ENCODE measurements at places on chromosomes 12 and 14.

DNA sequence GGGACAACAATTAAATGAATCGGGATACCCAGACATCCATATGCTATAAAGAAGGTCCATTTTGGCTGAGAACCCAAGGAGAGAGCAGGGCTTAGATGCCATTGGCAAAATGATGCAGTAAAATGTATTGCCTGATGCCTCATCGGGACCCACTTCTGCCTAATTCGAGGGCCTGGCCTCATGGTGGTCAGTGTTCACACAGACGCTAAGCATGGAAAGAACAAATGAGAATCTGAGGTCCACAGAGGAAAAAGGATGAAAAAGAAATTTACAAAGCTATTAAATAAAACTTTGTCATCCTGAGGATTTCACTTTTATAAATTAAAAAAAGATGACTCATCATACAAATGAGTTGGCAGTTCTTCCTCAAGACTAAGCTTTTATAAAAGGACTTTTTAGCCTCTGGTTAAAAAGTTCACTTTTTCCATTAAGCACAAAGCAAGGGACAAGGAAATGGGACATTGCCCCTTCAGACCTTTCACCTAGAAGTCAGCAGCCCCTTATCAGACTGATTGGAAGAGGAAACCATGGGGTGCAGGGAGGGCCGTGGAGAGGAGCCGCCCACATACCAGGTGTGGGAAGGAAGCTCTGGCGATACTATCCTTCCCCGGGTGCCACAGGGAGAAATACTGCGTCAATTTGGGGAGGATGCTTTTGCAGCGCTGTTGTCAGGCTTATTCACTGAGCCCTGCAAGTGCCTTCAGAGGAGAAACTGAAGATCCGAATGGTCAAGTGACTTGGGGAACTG is 176.0 kb downstream of the EGLN3 start:
- no peak for DNase-seq

DNA sequence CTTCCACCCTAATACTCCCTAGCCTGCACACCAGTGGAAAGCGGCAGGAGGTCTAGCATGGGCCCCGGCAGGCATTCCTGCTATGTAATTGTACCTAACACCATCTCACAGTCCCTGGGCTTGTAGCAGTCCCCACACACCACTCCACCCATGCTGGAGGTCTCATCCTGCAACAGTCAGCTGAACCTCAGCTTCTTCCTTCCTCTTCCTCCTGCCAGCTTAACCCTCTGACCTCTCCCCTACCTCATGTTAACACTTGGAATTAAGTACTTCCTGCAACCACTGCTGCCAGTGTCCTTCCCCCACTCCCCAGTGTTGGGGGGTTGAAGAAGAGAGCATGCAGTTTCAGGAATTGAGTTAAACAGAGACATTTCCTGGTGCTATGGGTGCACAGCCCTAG is 7.6 kb downstream of the ADCY4 start:
- no peak for DNase-seq

DNA sequence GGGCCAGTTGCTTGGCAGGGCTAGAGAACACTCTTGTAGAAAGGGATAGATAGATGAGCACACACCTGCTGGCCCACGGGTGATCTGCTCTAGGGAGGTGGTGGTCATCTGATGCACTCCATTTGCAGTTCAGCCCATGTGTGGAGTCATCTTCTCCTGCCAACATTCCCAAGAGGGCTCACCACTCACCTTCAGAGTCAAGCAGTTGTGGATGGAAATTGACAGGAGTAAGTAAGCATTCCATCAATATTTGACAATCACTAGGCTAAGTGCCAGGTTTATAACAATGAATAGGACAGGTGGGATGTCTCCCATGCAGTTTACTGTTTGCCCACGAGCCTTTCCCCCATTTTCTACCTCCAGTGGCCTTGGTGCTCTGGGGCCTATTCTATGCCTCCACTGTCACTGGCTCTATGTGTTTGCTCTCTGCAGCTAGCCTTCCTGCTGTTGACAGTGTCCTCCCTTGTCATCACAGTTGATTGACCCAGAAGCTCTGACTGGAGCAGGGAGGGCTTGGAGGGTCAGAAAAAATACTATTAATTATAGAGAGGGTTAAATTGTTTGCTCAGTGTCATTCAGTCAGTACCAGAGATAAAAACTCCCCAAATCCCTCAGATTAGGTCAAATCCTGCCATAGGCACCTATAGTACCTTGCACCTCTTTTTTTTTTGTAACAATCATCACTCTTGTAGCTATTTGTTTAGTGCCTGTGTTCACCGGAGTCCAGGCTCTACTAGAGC is 134.6 kb upstream of the PZP start:
- DNase-seq = no peak

DNA sequence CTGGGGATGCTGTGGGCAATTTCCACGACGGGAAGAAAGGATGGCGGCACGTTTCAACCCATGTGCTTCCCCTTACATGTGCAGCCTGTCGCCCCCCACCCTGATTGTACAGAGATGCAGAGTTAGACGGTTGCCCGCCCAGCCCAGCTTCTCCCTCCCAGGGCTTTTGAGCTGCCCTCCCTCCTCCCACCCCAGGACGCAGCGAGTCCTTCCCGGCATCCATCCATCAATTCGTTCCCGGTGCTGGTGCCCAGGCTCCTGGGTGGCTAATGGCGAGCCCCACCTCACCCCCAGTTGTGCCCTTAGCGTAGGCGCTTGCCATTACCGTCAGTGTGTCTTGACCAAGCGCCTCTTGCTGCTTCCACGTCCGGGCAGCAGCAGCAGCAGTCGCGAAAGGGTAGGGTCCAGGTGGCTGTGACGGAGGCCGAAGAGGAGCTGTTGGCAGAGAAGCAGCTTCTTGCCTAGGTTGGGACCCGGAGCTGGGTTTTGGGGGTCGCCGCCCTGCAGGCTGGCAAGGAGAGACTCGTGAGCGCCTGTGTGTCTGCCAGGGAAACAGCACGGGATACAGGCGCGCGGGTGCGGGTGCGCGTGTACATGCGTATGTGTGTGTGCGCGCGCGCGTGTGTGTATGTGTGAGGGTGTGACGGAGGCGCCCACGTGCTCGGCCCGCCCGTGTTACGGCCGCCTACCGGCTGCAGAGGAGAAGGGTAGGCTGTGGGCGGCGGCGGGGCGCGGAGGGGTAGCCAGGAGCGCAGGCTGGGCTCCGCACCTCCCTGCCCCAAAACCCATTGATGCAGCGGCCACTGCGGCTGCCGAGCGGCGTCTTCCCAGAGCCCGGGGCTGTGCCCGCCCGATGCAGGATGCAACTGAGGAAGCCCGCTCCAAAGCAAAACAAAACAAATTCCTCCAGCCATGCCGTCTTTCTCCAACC is at the start of gene SLC6A15:
TSS of gene SLC6A15 (minus strand) at position 602 of the 931 bp plus-strand sequence. CDS start 20,679 bp downstream, outside the sequence.
- DNase-seq = peak; percentile 76

GRCh38 chr14:61875483-61875882 is 113.3 kb downstream of the SNAPC1 start:
- DNase-seq = no peak

- no peak for DNase-seq
These were observed 119.3 kb upstream of the MDM1 start for GRCh38 chr12:68451261-68452077.

- DNase-seq = no peak
These were observed 67.1 kb upstream of the DCN start for GRCh38 chr12:91249518-91250272.

- no peak for DNase-seq
These were observed 28.3 kb upstream of the HIGD1C start for GRCh38 chr12:50924131-50924438.

DNA sequence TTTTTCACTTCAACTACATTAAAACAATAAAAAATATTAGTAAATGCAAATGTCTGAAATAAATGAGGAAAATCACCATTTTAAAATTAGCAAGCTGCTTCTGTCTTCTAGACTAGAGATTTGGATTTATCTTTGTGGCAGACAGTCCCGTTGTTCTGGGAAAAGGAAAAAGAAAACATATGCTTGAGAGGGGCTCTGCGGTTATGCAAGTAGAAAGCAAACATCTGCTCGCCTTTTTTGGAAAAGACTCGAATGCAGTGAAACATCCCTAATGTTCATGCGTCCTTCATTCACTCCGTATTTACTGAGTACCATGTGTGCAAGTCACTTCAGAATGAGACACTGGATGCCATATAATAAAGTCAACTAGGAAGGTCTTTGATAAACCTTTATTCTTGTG is 44.9 kb downstream of the IFNG start:
- no peak for DNase-seq

DNA sequence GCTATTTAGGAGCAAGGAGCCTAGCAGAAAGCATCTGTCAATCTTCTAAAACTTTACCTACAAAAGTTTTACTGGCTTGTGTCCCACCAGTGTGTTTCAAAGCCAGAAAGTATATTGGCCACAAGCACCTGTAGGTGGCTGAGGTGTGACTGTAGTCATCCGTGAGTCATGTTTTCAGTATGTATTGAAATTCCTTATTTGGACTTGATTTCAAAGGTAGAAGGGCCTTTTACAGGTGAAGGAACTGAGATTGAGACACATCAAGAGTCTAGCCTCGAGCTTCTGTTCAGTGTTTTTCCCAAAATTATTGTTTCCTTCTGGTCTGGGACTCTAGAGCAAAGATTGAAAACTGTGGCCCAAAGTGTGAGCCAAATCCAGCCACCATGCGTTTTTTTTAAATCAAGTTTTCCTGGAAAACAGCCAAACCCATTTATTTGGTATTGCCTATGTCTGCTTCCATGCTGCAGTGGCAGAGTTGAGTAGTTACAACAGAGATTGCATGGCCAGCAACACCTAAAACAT is 195.3 kb upstream of the BCL2L14 start:
- DNase-seq = no peak

DNA sequence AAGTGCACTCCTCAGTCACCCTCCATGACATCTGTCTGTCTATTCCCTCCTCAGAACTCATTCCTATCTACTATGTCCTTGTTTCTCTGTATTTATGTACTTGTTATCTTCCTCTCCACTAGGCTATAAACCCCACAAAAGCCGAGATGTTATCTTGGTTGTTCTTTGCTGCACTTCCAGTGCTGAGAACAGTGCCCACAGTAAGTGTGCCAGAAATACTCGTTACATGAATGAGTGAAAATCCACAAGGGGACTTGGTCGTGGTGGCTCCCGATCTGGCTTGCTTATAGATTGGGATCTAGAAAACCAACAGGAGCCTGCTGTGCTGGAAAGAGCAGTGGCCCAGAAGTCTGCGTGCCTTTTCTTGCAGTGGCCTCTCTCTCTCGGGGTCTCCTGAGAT is 111.9 kb upstream of the PRMT8 start:
- DNase-seq = no peak

GRCh38 chr12:105783983-105784947 is 354.5 kb downstream of the NUAK1 start:
- no peak for DNase-seq

DNA sequence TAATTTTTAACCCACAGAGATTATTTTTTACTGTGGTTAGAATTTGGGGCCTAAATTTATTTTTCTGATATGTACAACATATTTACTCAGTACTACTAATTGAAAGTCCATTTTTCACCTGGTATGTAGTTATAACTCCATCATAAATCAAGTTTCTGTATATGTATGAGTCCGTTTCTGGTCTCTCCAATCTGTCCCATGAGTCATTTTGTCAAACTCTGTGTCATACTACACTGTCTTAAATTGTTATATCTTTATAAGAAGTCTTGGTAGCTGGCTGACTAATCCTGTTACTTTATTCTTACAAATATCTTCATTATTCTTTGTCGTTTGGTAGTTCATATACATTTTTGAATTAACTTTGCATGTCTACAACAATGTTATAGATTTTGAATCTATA is 344.0 kb downstream of the PDZRN4 start:
- DNase-seq = no peak

DNA sequence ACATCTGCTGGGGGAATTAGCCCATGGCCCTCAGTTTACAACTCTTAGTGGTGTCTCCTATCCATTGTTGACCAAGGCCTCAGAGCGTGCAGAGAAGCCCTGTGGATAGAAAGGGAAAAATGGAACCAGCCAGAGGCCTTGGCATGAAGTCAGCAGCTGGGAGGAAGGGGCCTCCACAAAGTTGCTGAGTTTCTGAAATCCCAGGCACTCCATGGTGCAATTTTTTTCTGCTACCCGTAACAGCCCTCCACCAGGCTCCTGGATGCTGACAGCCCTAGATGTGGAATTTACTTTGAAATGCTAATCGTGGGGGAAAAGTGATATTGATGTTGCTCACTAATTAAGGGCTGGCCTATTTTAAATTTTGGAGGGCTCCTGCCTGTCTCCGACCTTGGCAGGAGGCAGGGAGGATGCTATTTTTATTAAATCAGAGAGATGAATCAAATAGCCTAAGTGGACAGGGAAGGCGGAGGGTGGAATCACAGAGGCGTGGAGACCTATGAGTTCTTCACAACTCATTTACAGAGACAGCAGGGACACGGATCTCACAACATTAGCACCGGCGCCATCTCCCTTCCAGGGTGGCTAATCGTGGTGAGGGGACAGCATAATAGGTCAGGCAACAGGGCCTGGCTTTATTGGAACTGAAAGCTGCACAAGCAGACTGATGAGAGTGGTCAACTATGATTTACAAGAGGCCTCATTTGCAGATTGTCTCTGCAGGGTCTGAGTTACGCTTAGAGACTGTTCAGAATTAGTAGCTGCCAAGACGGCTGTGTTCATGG is 99.8 kb upstream of the WSCD2 start:
- DNase-seq = no peak

DNA sequence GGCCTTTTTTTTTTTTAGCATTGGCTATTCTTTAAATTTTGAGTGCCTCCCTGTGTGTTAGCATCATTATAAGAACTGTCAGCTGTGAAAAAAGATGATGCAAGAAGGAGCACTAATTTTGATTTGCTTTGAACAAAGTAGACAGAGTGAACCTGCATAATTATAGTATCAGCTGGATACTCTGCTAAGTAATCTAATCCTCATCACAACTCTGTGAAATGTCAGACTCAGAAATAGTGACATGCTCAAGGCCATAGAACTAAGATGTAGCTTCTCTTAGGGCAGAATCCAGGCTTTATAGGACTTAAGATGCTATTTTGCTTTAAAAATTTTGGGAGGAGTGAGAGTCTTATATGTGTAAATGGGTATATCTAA is 31.9 kb downstream of the FBXO34 start:
- no peak for DNase-seq

All from neuronal stem cell (in vitro differentiated cells).